Stimulated activated CD4-positive, alpha-beta T cell treated with anti-CD3 and anti-CD28 coated beads, Interleukin-12 subunit alpha, Interleukin-12 subunit beta, amount 100 ng/mL, for 4 hours (primary cell): ENCODE measurements at places on chromosomes 5 and 9.

- no peak for DNase-seq
Measured at GRCh38 chr5:153941265-153941664, 97.4 kb downstream of the FAM114A2 start.

DNA sequence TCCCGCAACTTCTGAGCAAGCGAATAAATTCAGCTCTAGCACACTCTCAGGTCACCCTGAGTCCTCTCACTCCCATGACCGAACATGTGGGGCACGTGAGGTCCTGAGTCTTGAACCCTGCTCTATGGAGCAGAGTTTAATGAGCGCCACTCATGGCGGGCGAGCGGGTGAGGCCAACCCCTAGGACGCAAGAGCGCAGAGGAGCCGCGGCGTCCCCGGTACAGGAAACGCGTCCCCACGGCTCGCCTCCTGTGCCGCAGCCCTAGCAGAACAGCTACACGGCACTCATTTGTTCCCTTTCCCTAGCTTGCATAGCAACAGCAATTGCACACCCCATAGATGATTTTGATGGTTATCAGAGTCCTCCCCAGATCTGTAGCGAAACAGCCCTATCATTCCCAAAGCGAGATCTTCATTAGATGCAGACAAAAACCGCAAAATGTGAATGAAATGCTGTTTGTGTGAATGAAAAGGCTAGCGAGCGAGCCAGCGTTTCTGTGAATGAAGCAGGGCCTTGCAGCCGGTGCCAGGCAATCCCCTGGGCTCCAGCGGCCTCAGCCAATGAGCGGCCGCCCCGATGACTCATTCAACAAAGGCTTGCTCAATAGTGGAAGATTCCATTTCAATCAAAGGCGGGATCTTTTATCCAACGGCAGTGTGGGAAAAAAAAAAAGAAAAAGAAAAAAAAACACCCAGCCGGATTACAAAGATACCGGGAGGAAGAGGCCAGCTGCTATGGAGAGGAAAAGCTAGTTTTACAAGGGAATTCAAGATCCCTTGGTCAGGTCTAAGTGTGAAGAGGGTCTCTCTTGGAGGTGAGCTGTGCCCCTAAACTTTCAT, 1.5 kb upstream of the SHC3 start:
- DNase-seq, result peak; percentile 38

DNA sequence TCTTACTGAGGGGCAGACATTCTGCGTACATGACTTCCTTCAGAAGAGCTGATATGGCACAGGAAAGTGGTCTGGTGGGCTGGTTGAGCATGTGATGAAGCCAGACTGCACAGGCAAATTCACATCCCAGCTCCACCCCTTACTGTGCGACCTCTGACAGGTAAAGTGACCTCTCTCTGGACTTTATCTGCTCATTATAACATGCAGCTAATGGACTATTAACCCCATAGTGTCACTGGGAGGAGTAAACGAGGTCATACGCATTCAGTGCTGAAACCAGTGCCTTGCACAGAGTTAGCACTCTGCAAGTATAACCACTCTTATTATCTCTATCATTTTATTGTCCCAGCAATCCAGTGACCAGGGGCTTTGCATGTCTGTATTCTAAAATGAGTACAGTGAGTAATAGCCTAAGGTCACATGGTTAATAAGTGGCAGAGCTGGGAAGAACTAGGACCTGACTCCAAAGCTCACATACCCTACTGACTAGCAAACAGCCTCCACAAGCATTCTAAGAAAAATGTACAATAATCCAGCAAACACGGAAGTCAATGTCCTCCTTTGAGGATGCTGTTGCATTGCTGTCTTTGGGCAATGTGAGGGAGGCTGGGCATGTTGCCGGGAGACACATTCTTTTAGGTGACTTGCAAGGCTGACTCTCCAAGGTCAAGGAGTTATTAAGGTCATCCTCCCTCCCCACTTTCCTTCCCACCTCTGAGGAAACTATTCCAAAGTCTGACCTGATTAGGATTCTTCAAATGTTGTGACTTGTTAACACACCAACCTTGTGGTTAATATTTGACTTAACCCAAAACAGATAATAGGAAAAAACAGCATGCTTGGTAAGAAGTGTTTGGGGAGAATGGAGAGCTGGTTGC, 19.0 kb downstream of the GLRX start:
- DNase-seq, result no peak

DNA sequence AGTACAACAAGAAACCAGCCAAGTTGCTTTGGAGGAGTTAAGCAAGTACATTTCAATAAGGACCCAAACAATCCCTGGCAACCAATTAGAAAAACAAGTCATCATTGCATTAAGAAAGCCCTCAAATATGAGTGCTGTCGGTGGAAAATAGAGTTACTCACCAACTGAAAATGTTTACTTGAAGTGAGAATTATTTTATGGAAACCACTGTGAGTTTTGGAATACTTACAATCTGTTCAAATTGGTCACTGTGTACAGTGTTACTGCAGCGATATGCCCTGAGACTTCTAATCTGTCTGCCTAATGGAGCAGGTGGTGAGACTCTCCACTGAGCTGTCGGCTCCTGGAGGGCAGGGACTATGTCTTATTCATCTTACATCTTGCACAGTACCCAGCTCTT, 1073.2 kb upstream of the DMAC1 start:
- DNase-seq, result no peak

DNA sequence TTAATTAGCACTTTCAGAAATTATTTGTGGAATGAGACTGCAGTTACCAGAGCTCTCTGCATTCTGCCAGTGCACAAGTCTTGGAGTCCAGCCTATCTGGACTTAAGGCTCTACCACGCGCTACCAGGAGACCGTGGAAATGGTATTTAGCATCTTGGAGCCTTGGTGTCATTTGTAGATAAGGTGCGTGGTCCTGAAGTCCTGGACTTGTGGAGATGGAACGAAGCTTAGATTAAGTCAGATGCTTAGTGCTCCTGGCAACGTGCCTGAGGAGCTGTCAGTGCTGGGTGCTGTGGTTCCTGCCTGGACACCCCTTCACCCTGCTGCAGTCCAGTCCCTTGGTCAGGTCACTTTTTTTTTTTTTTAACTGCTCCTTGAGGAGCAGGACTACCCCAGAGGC, 59.7 kb downstream of the RCL1 start:
- DNase-seq, result no peak

GRCh38 chr5:179292681-179293635, 52.3 kb downstream of the ADAMTS2 start:
- DNase-seq, result no peak

DNA sequence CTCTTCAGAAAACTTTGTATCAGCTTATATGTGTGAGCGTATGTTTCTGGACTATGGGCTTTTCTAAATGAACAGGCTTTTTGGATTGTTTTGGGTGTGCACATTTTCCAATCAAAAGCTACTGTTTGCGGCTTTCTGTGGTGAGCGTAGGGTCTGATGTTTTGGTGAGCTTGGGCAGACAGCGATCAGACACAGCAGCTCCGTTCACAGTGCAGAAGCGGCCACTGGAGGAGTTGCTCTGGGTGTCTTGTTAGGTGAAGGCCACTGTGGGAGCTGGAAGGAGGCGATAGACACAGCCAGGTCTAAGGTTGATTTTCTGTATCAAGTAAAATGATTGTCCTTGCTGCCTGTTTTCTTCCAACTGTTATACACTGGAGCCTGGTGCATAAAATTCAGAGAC, 11.1 kb downstream of the PRRC2B start:
- DNase-seq, result no peak

GRCh38 chr5:137231540-137231939, 267.6 kb downstream of the SPOCK1 start:
- no peak for DNase-seq

GRCh38 chr5:6711409-6712141, 1.7 kb upstream of the TENT4A start:
- no peak for DNase-seq

- DNase-seq, result no peak
Measured at GRCh38 chr9:138114501-138115245, 237.1 kb downstream of the CACNA1B start.
